CD4-positive, alpha-beta T cell treated with Interleukin-17A for 1 hour (primary cell): ENCODE measurements at places on chromosomes 7 and 10.

GRCh38 chr10:117412469-117413010 is 37.3 kb upstream of the PDZD8 start:
- no peak for DNase-seq

DNA sequence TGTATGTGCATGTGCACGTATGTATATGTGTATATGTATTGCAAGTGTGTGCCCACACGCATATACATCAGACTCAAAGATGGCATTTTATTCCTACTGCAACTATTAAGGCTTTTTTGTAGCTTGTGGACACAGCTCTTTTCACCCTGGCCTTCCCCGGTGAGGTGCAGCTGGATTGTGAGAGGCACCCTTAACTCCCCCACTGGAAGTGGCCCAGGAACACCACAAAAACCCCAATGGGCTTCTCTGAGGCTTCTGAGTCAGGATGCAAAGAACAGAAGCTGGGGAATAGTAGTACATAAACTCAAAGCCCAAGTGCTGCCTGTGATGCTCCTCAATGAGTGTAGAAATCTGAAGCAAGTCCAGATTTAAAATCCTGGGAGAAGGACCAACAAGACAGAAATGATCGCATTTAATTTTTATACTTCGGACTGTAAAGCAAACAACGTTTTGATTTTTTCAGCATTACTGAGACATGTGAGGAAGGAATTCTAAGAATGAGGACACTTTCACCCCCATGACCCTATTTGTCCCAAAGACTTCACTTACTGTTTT is 369.2 kb upstream of the MGMT start:
- DNase-seq = no peak

GRCh38 chr10:132508581-132509443 is 28.8 kb upstream of the INPP5A start:
- no peak for DNase-seq

GRCh38 chr7:112112822-112113255 is 93.4 kb downstream of the DOCK4 start:
- no peak for DNase-seq

DNA sequence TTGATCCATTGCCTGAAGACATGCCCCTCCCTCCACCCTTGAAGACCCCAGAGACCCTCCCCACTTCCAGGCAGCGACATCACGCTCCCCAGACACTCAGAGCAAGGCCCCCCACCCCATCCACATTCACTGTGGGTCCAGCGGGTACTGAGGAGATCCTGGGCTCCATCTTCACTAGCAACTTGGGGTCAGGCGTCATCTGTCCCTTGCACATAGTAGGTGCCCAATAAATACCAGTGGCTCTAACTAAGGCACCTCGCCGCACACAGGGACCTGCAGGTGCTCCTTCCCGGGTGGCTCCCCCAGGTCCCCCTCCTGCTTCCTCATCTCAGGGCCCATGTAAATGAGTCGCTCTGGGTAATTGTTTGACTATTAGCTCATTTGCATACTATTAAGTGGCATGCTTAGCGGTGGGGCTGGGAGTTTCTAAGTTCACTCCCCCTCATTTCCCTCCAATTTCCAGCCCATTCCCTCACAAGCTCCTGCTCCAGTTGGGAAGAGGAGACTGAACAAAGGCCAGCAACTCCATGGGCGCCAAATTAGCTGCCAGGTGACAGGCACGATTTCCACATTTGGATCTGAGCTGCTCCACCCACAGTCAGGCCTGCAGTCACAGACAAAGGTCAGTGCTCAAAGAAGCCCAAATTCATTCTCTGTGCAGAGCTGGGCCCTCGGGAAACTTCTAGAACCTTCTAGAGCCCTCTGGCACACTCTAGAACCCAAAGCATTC is 29.7 kb downstream of the EBF3 start:
- no peak for DNase-seq

DNA sequence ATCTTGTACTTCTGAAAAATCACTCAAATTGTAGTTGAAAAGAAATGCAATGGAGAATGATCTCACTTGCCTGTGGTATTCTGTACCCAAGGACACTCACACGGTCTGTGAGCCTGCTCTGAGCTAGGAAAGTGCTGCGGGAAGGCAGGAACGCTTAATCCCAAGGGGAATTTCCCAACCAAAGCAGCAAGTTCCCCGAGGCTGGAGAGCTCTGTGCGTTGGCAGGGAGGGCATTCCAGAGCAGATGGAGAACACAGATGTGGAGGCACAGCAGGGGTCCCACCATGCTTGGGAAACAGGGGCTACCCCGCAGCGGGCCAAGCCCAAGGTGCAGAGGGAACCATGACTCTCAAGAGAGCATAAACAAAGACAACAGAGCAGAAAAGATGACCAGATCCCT is 13.6 kb downstream of the SVIL start:
- DNase-seq = no peak

GRCh38 chr10:119502209-119502608 is 40.3 kb downstream of the RGS10 start:
- peak; percentile 81 for DNase-seq

DNA sequence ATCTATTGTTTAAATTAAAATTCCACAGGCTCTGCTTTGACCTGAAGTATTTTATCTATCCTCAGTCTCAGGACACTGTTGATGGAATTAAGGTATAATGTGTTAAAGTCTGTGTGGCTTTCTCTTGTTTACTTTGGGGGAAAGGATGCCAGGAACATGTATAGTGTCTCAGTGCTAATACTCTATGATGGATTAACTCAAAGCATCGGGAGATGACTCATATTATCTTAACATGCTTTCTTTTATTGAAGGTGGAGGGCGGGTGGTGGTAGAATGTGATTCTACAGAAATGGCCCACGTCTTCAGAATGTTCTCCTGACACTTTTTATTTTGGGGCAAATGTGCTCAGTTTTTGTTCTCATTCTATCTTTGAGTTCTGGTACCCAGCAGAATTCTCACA is 189.0 kb downstream of the ANKRD30A start:
- DNase-seq = no peak

DNA sequence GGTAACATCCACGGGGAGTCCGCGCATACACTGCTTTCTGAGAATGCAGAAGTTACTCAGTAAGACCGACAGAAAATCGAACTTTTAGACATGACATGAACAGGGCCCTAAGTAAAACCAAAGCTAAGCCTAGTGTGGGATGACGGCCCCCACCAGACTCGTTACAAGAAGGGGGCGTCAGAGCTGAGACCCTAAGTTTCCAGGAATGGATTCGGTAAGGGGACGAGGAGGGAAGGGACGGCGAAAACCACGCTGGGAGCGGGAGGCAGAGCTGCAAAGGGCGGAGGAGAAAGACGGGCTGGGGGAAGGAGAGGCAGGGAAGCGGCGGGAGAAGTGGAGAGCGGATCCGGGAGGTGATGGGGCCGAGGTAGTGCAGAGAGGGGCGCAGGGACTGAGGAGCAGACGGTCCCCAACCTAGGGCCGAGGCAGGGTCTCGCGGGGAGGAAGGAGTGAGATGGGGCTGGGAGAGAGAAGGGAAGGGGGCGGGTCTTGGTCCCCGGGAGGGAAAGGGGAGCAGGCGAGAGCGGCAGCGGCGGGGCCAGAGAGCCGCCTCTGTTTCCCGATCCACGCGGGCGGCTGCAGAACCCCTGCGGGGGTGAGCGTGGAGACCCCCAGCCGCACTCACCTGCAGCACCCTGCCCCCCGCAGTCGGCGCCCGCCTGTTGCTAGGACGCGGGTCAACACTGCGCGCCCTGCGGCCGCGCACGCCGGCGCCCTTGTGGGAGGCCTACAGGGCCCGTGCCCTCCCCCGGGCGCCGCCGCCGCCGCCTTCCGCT is 513 bp downstream of the ODAD2 start:
- DNase-seq = no peak

DNA sequence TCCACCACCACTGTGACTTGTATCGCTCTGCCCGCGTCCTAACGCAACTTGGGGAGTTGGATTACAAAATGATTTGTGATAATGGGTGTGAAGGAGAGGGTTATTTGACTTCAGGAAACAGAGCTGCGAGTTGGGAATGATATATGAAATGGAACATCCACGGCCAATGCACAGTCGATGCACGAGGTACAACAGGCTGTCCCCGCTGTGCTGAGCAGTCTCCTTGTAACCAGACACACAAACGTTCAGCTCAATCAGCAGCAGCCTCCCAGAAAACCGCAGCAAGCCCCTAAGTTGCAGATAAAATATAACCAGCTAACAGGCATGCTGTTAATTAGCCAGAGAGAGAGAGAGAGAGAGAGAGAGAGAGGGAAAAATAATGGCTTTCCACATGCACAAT is 332.7 kb upstream of the MGMT start:
- DNase-seq = no peak
